ENCODE measurements at places on chromosomes 3 and 15.

DNA sequence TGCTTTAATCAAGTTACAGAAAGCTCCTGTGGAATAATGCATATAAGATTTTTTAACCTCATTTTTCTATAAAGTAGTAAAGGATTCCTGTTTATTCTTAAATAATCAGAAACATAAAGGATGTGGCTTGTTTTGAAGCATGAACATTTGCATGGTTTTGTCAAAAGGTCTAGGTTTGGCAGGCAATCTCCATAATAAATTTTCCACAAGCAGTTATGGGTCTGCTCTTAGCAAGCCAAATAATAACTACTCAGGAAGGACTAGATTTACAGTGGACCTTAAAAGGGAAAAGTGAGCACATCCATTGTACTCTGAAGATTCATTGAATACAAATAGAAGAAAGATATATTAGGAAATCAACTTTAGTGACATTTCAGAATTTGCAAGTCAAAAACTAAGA, 407.3 kb upstream of the CBLB start:
- DNase-seq = no peak

GRCh38 chr3:38360345-38360744, 13.8 kb downstream of the XYLB start:
- no peak for DNase-seq

GRCh38 chr15:80379693-80380092, 24.5 kb upstream of the ARNT2 start:
- no peak for DNase-seq

GRCh38 chr3:113103588-113103987, 107.8 kb upstream of the BOC start:
- no peak for DNase-seq

GRCh38 chr3:196974661-196975060, 6.0 kb upstream of the PIGZ start:
- DNase-seq = no peak

DNA sequence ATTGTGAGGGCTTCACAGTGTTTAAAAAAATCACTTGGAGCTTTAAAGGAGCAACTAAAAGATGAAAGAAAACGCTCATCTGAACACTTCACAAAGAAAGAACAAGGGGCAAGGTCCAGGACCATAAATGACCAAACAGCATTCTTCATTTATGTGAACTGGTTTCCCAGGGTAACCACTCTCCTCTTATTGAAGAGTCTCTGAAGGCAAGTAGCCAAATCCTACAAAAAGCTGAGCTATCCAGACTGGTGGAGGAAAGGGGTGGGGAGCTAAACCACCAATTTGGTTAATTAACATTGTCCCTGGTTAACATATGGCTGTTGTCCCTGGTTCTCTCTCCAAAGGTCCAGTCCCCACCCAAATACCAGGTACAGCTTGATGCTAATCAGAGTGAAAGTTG, 58.1 kb downstream of the OSBPL10 start:
- no peak for DNase-seq

DNA sequence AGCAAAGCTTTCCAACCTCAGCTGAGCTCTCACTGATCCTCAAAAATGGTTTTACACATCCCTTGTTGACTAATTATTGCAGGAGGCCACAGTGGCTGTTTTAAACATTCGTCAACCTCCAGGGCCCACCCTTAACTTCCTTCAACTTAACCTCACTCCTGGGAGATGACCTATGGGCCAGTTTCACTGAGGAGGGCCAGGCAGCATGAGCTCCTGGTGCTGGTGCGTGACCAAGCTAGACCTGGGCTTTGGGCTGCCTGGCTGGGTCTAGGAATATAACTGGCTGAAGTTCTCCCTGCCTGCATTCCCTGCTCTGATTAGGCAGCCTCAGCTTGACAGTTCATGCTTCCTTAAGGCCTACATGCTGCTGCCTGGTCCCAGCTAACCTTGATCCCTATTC, 273.7 kb upstream of the ATP11B start:
- no peak for DNase-seq

- no peak for DNase-seq
Measured at GRCh38 chr3:168312984-168313383, 217.3 kb upstream of the GOLIM4 start.

DNA sequence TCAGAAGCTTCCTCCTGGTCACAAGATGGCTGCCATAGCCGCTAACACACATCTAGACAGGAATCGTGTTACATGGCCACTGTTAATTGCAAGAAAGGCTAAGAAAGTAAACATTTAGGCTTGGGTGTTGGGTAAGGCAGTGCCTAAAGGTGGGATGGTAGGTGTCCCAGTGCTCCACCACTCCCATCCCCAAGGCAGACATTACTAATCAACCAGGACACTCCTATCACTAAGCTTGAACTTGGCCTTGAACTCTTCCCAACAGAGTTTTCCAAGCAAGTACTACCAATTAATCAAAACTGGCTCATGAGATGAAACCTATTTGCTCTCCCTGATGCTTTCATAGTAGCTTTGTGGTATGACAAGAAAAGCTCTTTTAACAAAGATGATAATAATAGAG, 37.9 kb upstream of the C3orf80 start:
- no peak for DNase-seq

DNA sequence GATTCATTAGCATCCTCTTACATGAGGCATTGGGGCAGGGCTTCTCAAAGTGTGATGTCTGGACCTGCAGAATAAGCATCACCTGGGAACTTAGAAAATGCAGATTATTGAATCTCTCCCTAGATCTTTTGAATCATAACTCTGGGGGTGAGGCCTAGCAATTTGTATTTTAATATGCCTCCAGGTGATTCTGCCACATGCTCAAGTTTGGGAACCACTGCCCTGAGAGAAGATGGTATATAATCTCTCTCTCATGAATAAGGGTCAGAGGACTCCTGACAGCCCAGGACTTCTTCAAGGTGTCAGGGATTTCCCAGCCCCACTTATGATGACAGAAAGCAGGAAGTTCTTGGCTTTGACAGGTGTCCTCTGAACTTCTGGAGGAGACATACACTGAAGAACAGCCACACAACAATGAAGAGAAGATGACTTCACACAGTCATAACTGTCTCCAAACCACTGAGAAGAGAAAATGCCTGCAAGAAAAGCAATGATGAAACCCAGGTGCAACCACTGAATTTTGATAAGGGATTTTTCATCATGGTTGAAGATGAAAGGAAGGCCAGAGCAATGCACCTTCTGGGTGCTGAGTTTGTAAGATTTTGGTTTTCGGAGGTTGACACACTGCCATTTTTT, 211.9 kb upstream of the MRPL3 start:
- DNase-seq = no peak

DNA sequence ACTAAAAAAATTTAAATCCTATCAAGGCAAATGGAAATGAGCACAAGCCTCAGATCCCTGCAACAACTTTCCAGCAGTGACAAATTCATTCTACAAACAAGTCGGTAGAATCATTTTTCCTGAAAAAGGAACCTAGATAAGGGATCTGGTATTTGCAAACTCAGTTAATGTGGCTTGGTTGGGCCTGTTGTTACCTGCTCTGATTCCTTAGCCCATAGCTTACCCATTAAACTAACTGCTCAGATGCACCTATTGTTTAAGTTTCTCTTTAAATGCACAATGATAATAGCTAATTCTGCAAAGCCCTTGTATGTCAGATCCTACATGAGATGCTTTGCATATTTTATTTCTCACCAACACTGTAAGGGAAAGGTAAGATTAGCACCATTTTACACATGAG, 377.4 kb upstream of the RGMA start:
- DNase-seq = no peak

DNA sequence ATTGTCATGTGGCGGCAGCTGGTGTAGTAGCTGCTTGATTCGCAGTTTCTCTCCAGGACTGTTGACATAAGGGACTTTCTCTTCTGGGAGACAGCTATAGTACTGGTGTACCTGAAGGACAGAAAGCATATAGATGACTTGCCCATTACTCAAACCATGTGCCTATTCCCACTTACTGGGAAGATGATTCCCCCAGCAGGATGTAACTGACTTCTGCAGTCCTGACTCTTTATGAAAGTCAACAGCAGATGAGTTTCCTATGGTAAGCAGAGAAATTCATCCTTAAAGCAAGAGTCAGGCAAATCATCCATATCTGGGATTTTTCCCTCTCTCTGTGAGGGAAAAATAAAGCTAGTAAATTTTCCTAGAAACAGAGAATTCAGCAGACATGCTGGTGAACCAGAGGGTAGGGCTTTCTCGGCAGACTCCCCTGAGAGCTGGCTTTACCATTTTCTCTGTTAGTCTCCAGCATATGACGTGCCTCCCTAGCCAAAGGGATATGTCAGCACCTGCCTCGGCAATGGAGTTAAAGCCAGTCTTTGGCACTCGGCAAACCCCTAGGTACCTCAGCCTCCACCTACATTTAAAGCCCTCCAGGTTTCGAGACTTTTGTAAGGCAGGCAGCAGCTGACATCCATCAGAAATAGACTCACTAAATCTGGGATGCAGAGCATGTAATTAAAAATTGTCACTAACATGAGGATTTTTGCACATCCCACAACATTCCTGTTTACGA, 62.1 kb downstream of the PRICKLE2 start:
- DNase-seq = no peak

- DNase-seq = no peak
Measured at GRCh38 chr15:42499858-42500609, 4.6 kb downstream of the SNAP23 start.

DNA sequence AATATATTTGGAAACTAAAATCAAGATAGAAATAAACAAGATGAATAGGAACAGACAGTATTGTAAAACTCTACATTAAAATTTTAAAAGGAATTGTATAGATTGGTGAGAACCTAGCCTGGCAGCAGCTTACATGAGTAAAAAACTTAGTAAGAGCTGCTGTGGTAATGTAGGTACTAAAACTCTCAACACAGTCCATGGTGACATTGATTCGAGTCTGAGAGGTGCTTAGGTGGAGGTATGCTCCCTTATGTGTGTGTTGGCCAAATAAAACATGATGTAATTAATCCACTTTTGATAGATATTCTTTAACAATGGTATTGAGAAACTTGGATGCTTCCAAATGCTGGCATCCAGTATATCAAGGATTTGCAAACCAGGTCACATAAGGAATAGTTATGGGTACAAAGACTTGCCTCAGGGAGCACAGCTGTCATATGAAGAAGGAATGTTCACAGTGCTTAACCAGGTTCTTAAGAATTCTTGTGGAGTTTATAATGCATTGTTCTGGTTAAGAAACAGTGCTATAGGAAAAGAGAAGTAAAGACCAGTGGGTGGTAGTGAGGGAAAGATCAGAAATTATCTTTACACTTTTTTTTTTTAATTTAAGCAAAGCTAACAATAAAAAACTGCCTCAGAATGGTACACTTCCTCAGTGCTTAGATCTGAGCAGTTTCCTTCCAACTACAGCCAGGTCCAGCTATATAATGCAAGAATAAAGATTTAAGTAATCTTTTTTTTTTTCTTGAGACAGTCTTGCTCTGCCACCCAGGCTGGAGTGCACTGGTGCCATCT, 24.6 kb upstream of the IL20RB start:
- no peak for DNase-seq

GRCh38 chr15:74062671-74063070, 19.7 kb downstream of the GOLGA6A start:
- no peak for DNase-seq

- DNase-seq = peak; percentile 87
Measured at GRCh38 chr3:141402476-141403171, 34.3 kb downstream of the ZBTB38 start.

GRCh38 chr3:193789455-193789854, 196.4 kb downstream of the OPA1 start:
- DNase-seq = peak; percentile 33

DNA sequence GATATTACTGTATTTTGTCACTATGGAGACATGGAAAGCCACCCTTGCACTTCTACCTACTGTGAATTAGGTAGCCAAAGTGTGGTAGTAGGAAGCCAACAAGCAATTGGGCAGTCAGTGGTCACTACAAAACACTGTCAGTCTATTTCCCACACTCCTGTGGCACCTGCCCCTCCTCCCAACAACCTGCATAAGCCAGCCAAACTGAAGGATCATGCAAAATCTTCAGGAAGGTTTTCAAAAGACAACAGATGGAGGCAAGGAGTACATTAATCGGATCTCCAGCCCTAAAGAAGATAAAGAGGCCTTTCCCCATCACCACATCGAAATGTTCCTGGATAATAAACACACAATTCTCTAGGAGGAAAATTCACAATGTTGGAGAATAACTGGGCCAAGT, 11.9 kb downstream of the POMGNT2 start:
- no peak for DNase-seq

Measured in endodermal cell (in vitro differentiated cells).